ENCODE measurements at places on chromosomes 7 and 10. TPM values are rescaled to one million over a fixed set of nuclear protein-coding genes. Genes with fewer than 3 reads are reported as not detected.

CCNJ gene
- 8.1 TPM for total RNA-seq

RTKN2 gene
- total RNA-seq, result 3.1 TPM

MAP3K8 gene
- 10.7 TPM for total RNA-seq

PIK3CG gene
- 0.74 TPM for total RNA-seq

GIMAP5 gene
- not detected for total RNA-seq

PNLIP gene
- not detected for total RNA-seq

MYL7 gene
- total RNA-seq, result not detected

Measured in G401 (cell line).